Fibroblast of skin of right quadriceps (primary cell): ENCODE measurements at places on chromosomes 7 and 10.
A peak's percentile ranks its signal among the peaks of the same experiment; 100 is the strongest.

DNA sequence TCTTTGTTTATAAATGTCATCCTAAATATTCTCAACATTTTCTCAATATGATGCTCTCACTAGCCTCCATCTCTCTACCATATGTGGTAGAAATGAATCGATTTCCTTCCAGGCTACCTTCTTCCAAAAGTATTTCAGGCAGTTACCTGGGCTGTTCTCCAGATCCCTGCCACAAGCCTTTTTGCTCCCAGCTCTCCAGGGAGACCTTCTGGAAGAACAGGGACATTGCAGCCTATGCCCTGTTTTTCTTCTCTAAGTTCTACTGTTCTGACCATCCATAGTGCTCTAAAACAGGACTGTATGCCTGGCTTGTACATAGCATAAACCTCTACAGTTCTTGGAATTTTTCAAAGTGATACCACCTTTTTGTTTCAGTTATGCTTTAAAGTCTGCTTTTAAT lies 552.8 kb downstream of the ANKRD7 start:
- DNase-seq = no peak

DNA sequence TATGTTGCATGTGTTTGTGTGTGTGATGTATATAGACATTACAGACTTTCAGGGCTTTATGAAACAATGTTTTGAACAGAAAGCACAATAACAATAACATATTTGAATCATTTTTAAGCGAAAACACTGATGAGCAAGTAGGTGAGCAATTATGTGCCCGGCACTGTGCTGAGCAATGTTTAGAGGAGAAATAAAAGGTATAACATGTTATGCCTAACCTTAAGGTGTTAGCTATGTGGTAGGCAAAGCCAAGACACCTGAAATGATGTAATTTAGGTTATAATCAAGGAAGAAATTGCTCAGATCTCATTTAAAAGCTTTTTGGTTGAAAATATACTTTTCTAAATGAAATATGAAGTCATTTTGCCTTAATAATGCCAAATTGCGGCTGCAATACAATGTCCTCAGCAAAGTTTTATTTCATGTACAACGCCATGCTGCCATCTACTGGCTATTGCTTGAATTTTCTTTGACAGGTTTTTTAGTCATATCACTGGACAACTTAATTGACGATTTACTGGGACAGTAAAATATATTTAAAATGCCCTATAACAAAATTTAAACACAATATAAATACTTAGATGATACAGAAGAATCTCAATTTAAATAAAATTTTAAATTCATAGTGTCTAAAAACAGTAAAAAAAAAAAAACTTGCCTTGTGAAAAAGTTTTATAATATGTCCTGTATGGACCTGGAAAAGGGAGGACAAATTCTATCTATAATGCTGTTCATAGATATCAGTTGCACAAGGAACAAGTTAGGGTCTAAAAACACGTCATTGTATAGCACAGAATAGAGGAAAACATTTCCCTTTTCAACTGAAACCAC lies 131.1 kb upstream of the CDK1 start:
- peak; percentile 64 for DNase-seq

GRCh38 chr10:85612833-85613232 lies 753.8 kb downstream of the GRID1 start:
- no peak for DNase-seq

- peak; percentile 84 for DNase-seq
These were observed 62.2 kb upstream of the TARP start for GRCh38 chr7:38335492-38336147.

GRCh38 chr10:14039968-14040668 lies 290.6 kb downstream of the FRMD4A start:
- DNase-seq = peak; percentile 84

DNA sequence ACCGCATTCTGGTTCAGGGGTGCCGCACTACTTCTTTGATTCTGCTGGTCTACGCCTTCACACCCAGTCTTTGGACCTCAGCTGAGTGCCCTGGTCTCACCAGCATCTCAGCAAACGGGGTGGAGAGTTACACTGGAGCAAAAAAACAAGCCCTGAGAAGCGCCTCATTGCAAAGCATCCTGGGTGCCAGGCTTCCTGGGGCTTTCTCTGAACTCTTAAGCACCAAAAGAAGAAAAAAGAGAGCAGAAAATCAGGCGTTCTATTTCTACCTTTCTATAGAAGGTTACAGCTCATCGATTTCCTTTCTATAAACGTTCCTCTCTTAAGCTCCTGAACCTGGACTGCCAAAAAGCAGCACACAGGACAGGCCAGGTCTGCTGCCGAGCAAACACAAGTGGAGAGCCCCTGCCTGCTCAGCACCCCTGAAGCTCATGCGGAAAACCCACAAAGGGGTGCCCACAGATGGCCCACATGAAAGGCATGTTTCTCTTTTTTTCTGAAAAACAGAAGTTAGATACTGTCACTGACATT lies 217.9 kb downstream of the SFMBT2 start:
- DNase-seq = no peak

DNA sequence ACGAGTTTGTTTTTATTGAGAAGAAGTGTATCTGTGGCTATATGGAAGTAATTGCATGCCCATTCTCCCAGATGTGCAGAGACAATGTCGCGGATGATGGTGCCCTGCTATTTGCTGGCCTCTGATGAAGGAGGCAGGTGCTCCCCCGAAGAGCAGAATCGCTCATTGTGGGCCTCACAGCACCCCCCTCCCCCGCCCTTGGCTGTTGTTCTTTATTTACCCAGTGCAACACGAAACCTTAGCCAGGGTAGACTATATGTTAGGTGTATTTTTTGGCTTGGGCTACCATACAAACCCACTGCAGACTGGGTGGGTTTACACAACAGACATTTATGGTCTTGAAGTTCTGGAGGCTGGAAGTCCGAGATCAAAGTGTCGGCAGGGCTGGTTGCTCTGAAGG lies 3.4 kb upstream of the ADCY1 start:
- DNase-seq = no peak

GRCh38 chr7:66016131-66016461 lies 34.1 kb upstream of the GUSB start:
- DNase-seq = peak; percentile 43

GRCh38 chr10:4176500-4177281 lies 391.7 kb upstream of the KLF6 start:
- DNase-seq = no peak

DNA sequence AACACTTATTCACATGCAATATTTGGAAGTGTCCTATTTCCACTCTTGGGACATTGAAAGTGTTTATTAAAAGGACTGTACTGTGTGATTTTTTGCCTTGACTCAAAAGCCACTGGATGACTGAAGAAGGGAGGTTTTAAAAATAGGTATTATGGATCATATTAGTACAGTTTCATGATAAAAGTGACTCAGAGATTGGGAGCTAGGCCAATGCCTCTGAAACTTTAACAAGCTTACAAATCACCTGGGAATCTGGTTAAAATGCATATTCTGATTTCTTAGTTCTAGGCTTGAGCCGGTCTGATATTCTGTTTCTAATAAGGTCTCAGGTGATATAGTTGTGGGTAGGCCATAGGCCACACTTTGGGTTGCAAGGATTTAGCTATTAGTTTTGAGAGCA lies 191.2 kb downstream of the PLXDC2 start:
- peak; percentile 36 for DNase-seq

DNA sequence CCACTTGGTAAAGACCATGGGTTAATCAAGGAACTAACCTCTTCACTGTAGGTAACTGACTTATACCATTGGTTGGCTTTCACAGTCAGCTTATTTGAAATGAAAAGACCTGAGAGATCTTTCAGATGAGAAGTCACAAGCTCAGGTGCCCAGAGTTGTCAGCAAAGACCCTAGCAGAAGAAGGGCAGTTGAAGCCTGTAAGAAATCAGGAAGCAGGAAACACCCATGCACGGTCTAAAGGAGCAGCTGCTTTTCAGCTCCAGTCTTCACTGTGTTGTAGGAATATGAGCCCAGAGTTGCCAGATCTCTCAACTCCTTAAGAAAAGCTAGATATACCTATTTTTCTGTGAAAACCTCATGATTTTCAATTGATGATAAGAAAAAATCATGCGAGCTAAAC lies 130.0 kb downstream of the ARID5B start:
- DNase-seq = no peak

- DNase-seq = no peak
These were observed 45.2 kb downstream of the PNLIPRP3 start for GRCh38 chr10:116472891-116473290.

DNA sequence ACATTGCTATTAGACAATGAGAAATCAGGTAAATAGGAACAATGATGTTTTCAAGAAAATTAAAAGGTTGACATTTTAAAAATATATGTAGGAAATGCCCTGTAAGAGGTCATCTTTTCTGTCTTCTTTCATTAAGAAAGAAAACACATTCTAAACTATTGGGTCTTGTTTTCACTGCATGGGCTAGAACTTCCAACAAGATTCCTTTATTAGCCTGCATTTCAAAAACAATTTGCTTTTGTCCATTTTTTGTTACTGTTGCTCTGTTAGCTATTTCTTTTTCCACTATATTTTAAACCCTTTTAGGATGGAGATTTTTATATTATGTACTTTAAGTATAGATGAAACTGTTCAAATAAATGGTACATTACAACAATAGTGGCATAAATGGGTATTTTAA lies 9.2 kb downstream of the REEP3 start:
- DNase-seq = no peak

DNA sequence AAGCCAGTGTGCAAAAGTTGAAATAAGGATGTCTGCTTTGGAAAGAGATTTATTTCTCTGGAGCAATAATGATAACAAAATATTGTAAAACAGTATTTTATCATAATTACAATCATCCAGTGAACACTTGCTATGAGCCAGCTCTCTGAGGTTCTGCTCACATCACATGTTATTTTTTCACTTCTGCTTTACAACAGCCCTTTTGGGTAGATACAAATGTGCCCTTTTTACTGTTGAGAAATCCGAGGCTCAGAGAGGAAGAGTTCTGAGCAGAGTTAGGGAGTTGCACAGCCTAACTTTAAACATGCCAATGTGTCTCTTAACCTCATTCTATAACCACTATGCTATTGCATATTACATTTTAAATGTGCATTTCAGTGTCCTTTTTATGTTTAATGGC lies 232.6 kb upstream of the CDC14C start:
- DNase-seq = no peak

GRCh38 chr7:29642494-29643155 lies 79.0 kb downstream of the PRR15 start:
- DNase-seq = peak; percentile 22

DNA sequence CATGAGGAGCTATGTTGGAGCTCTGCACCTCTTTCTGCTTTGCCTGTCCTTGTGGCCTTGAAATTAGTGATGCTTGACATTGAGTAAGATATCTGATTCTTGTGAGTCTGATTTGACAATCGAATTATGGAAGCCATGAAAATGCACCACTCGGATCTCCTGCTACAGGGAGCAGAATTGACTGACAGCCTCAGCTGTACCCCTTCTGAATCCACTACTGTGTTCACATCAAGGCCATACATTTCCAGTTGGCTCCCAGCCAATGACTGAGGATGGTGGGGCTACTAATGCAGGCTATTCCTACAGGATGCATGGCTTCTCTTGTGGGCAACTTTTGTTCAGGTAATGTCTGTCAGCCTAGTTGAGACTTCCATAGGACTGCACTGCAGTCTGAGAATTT lies 321.9 kb downstream of the REEP3 start:
- DNase-seq = no peak

- DNase-seq = no peak
These were observed 214.3 kb downstream of the DGKB start for GRCh38 chr7:14688208-14688607.

DNA sequence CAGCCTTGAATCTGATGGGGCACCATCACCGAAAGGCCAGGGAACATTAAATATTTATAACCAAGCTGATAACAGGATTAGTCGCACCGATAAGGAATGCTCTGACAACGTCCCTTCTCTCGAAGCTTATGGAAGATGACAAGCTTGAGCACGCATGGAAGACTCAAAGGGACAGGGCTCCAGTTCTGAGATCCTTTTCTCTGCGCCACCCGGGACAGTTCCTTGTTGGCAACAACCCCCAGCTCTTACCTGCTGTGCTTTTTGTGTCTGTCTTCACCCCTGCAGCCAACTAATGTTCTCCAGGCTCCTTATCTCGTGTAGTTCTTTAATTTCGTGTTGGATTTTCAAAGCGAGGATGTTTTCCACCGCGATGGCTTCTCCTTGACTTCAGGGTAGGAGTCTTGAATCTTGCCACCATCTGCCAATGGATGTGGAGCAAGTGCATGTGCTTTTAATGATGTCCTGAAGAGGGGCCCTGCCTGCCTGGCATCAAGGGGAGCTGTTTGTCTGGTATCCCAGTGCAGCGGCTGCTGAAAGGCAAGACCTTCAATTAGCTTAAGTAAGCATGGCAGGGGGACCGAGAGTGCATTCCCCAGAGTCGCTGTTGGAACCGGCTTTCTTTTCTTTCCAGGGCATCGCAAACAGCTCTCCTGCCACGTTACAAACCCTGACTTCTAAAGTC lies 354 bp upstream of the FERD3L start:
- no peak for DNase-seq

- no peak for DNase-seq
These were observed 54.8 kb downstream of the ASAH2B start for GRCh38 chr10:50794490-50794889.

GRCh38 chr7:46213154-46213537 lies 292.1 kb upstream of the IGFBP3 start:
- DNase-seq = no peak

GRCh38 chr7:44973610-44974401 lies 5.0 kb downstream of the MYO1G start:
- DNase-seq = no peak

DNA sequence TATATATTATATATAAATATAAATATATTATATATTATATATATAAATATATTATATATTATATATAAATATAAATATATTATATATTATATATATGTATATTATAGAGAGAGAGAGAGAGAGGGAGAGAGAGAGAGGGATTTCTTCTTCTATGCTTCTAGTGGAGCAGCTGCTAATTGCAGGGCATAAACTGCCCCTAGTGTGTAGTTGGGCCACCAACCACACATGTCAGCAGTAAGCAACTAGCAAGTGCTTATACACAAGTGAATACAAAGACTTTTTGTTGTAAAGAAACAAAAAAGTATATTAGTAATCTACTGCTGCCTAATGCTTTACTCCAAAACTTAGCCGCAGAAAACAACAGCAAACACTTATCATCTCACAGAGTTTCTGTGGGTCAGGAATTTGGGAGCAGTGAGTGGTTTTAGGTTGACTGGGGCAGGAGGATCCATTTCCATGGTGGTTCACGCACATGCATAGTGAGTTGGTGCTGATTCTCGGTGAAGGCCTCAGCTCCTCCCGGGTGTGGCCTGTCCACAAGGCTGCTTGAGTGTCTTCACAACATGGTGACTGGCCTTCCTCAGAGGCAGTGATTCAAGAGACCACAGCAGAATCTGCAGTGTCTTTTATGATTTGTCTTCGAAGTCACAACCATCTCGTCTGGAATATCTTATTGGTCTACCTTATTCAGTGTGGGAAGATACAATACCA lies 25.5 kb upstream of the BAG3 start:
- no peak for DNase-seq

GRCh38 chr10:100357059-100357858 lies 10.2 kb downstream of the SCD start:
- no peak for DNase-seq
